Fibroblast of skin of left biceps (primary cell): ENCODE measurements at places on chromosomes 7 and 10.
A peak's percentile ranks its signal among the peaks of the same experiment; 100 is the strongest.

GRCh38 chr7:6317797-6318438 lies 45.5 kb upstream of the CYTH3 start:
- peak; percentile 32 for DNase-seq

DNA sequence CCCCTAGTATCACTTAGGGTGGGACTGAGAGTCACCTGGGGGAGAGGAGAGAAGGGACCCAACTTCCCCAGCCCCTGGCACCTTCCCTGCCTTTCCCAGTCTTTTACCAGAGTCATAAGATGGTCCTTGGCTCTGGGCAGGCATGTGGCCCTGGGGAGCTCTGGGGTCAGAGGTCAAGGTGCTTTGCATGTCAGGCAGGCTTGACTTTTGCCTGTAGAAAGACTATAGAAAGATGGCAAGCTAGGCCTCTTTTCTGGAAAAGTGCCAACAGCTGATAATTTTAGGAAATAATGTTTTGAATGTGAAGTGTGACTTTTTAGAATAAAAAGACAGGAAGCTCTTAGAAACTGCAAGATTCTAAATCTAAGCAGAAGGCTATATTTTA lies 67.5 kb downstream of the MKI67 start:
- no peak for DNase-seq

GRCh38 chr7:100584683-100585510 lies 1.0 kb downstream of the LRCH4 start:
- DNase-seq, result no peak

DNA sequence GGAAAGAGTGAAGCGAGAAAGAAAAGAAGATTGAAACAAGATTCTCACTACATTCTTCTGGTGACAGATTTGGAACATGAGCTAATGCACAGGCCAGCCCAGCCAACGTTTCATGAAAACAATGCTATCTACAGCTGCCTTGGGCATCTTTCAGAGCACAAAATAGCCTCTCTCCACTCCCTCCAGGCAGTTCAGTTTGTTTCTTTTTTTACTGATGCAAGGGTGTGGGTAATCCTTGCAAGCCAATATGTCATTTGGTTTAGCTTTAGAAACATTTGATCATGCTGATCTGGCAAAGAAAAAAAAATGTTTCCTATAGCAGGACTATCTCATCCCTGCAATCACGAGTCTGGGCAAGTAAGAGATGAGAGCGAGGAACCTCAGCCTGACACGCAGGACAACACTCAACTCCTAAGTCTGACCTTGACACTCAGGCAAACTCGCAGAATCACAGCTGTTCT lies 35.9 kb downstream of the SVIL start:
- no peak for DNase-seq

- no peak for DNase-seq
Observed at GRCh38 chr7:142590077-142590476, 159.2 kb upstream of the PRSS1 start.

- no peak for DNase-seq
Observed at GRCh38 chr7:68244389-68244788, 1247.8 kb downstream of the TYW1 start.

GRCh38 chr10:97174941-97175340 lies 10.8 kb downstream of the SLIT1 start:
- no peak for DNase-seq

GRCh38 chr7:82172881-82173280 lies 270.7 kb downstream of the CACNA2D1 start:
- no peak for DNase-seq

- DNase-seq, result no peak
Observed at GRCh38 chr7:117210397-117210796, 112.5 kb downstream of the WNT2 start.

DNA sequence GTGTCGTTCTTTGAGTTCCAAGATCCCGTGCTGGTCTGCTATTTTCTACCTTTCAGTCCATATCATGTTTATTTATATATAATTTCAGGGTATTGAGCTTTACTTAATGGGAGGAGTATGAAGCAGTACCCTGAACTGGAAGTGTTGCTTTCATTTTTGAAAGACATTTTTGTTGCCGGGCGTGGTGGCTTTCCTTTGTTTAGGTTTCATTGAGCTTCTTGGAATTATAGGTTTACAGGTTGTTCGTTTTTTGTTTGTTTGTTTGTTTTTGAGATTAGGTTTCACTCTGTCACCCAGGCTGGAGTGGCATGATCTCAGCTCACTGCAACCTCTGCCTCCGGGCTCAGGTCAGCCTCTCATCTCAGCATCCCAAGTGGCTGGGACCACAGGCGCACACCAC lies 7.4 kb downstream of the ZNF487 start:
- DNase-seq, result no peak

DNA sequence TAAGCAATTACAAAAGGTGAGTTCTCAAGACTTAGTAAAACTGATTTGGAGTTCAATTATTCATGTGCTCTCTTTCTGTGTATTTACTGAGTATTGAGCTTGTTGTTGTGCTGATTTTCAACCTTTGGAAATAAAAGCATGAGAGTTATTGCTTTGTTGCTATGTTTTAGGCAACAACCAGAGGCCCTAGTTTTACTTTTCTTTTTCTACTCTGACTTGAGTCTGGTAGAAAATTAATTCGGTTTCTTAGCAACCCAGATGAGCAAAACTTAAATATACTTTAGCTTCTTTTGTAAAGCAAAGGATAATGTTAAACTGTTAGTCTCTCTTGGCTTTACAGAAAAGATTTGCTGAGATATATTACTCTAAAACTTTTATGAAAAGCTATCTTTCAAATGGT lies 66.4 kb upstream of the SCIN start:
- no peak for DNase-seq

DNA sequence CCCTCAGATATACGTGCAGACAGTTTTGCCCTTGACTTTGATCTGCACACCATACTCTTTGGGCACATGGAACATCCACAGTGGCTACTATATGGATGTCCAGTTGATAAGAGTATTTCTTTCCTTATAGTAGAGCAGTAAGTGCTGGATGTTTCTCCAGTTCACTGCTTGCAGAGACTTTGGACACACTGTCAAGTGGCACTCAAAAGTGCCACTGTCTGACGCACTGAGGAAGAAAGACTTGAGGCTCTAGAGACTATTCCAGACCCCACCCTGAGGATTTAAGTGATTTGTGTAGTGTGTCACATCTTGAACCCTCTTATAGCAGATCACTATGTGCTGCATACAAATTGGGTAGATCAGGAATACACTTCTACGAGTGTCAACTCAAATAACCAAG lies 179.1 kb downstream of the GNAI1 start:
- DNase-seq, result no peak

GRCh38 chr10:34380856-34381255 lies 434.2 kb downstream of the PARD3 start:
- DNase-seq, result no peak

DNA sequence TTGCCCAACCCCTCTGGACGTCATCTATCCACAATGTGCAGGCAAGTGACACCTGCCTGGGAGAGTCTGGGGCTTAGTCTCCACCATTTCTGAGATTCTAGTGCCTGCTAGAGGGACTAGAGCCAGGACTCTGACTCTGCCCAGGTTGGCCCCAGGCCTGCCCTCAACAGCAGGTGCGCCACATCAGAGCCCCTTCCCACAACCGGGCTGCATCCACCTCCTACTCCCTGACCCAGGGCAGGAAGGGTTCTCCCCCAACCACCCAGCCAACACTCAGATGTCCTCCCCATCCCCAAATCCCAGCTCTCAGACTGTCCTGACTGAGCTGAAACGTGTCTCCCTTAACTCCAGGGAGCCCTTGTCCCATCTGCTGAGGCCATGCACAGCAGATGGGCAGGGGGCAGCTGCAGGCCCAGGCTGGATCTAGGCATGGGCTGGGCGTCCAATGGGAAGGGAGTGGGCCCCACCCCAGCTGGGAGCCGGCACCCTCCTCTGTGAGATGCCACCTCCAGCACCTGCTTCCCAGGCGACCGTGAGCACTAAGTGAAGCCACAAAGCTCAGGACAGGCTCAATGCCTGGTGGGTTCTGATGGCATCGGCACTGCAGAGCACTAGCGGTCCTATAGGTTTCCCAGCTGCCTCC lies 49.2 kb downstream of the RASGEF1A start:
- DNase-seq, result no peak

GRCh38 chr7:84876061-84876821 lies 310.6 kb downstream of the SEMA3D start:
- no peak for DNase-seq

- no peak for DNase-seq
Observed at GRCh38 chr10:14782691-14783363, 8.1 kb upstream of the FAM107B start.

DNA sequence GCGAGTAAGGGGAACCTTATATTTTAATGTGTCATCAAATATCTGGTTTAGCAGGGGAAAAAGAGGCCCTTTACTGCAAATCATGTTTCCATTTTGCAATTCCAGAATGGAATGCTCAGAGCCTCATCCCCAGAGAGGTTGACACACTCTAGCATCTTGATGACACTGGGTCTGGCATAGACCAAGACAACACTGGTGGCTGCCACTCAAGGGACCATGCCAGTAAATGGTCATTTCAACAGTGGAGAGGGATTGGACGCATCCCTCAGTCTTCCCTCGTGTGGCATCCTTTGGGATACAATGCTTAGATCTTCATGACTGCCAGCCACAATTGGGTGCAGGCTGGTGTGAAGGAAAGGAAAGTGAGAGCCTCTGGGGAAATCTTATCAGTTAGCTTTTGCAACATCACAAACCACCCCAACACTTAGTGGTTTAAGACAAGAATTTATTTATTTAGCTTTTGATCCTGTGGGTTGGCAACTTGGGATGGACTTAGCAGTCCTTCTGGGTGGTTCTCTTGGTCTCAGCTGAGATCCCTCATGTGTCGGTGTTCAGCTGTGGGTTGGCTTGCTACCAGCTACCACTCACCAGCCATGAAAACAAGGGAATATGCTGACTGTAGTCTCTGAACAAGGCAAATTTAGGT lies 21.6 kb downstream of the TACC2 start:
- no peak for DNase-seq

DNA sequence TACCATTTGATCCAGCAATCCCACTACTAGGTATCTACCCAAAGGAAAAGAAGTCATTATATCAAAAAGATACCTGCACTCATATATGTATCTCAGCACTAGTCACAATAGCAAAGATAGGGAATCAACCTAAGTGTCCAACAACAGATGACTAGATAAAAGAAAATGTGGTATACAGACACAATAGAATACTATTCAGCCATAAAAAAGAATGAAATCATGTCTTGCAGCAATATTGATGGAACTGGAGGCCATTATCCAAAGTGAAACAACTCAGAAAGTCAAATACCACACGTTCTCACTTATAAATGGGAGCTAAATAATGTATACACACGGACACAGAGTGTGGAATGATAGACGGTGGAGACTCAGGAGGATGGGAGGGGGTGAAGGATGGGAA lies 146.0 kb downstream of the PARD3 start:
- no peak for DNase-seq

GRCh38 chr7:104267701-104268368 lies 60.0 kb upstream of the ORC5 start:
- no peak for DNase-seq

- no peak for DNase-seq
Observed at GRCh38 chr10:127243490-127244272, 47.3 kb upstream of the INSYN2A start.

- no peak for DNase-seq
Observed at GRCh38 chr10:126006906-126007305, 110.5 kb downstream of the FANK1 start.

DNA sequence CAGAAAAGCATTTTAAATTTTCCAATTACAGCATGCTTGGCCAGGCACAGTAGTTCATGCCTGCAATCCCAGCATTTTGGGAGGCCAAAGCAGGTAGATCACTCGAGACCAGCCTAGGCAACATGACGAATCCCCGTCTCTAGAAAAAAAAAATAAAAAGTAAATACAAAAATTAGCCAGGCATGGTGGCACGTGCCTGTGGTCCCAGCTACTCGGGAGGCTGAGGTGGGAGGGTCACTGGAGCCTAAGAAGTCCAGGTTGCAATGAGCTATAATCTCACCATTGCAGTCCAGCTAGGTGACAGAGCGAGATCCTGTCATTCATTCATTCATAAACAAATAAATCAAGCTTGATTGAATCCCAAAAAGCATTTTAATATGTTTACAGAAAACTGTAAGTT lies 234.9 kb downstream of the PARD3 start:
- no peak for DNase-seq

DNA sequence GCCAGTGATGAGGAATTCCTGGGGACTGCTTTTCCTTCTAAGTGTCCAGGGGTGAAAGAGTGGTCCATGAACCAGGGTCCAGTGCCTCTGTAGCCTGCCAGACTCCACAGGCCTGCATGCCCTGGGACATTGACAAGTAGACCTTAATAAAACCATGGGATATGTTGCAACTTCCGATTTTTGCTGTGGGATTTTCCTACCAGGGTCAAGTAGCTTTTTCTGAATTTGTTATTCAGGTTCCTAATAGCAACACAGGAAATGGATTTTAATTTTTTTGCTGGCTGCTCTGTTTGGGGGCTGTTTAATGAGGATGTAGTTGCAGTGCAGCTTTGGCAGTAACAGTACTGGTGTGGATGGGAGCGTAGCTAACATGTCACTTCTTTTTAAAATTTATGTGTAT lies 42.1 kb downstream of the WBP1L start:
- no peak for DNase-seq

- DNase-seq, result no peak
Observed at GRCh38 chr7:37028909-37029440, 304.7 kb upstream of the AOAH start.

GRCh38 chr7:138223402-138223879 lies 147.2 kb downstream of the AKR1D1 start:
- DNase-seq, result no peak

DNA sequence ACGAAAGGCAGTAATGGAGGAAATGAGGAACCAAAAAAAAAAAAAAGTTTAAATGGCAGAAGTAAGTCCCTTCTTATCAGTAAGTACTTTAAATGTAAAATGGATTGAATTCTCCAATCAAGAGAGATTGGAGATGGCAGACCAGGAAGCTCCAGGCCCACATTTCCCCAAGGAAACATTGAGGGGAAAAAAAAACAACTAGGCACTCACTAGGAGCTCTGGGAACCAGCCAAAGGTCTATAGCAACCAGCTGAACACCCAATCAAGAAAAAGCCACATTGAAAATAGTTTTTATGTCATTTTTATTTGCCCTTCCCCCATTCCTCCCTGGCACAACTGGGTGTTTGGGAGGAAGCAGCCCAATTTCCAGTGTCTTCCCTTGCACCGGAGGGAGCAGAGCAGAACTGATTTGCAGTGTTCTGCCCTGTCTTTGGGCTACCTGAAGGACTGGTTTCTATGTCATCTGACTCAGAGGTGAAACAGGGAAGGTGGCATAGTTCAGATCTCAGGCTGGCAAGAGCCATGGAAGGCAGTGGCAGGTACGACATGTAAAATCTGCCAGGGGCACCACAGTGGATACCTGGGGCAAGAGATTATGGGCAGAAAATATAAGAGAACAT lies 121.9 kb downstream of the SMURF1 start:
- no peak for DNase-seq

- no peak for DNase-seq
Observed at GRCh38 chr7:96238976-96239766, 82.7 kb downstream of the SLC25A13 start.

- no peak for DNase-seq
Observed at GRCh38 chr10:12350925-12351324, 1.6 kb downstream of the CAMK1D start.

- DNase-seq, result no peak
Observed at GRCh38 chr10:48358162-48358561, 51.7 kb downstream of the MAPK8 start.
